Forelimb muscle (tissue), 1 donor: ENCODE measurements at places on chromosomes 2 and 18.

GRCh38 chr2:108449410-108450130 is 564 bp downstream of the GCC2 start:
- no peak for DNase-seq

GRCh38 chr2:69588945-69589344 is 54.6 kb downstream of the AAK1 start:
- no peak for DNase-seq

GRCh38 chr18:40867459-40867858 is 1087.6 kb upstream of the PIK3C3 start:
- no peak for DNase-seq

DNA sequence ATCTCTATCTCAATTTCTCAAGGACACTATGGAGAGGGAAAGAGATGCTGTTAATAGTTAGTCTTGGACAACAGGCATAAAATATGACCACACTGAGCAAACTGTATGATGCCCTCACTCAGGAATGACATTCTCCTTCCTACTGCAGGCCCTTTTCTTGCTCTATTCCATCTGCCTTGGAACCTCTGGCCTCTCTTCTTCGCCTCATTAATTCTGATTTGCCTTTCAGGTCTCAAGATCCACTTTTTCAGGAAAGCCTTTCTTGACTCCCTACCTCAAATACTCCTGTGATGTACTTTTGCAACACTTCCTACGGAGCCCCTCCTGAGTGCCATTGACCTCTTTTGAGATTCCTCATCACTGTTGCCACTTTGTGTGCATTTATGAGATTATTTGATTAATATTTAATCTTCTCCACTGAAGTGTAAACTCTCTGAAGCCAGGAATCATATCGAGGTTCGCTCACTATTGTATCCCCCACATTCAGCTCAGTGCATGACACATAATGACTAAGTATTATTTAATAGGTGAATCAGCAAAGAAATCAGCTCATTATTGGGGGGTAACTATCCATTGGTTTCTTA is 21.3 kb upstream of the SPP2 start:
- no peak for DNase-seq

DNA sequence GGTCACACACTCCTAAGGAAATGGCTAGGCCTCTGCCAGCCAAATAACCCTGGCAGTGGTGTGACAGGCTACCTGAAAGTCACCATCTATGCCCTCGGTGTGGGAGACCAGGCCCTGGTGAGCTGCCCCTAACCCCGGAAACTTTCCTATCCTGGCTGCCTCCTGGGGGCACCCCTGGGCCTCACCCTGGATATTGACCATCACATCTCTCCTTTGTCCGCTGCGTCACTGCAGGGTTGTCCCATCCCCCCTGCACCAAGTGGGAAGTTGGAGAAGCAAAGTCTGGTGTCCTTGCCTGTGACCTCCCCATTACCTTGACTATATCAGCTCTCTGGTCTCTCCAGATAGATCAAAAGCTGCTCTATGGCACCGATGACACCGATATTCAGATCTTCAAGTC is 18.8 kb downstream of the FER1L5 start:
- no peak for DNase-seq

GRCh38 chr2:52776571-52776970 is 991.0 kb upstream of the CHAC2 start:
- no peak for DNase-seq

DNA sequence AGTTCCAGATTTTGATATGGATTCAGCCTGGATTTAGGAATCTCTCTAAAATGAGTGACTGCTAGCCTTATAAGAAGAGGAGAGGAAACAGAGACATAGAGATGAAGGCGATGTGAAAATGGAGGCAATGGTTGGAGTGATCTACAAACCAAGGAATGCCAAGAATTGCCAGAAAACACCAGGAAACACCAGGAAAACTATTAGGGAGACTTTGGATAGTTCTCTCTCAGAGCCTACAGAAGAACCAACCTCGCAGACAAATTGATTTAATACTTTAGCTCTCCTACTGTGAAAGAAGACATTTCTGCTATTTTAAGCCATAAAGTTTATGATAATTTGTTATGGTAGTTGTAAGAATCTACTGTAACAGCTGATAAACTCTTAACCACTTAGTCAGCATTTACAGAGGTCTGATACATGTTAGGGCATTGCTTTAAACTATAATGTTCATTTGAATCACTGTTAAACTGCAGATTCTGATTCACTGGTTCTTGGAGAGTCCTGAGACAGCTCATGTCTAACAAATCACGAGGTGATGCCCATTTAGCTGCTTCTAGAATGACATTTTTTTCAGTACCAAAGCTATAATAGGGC is 1702.6 kb upstream of the LRRTM1 start:
- no peak for DNase-seq

DNA sequence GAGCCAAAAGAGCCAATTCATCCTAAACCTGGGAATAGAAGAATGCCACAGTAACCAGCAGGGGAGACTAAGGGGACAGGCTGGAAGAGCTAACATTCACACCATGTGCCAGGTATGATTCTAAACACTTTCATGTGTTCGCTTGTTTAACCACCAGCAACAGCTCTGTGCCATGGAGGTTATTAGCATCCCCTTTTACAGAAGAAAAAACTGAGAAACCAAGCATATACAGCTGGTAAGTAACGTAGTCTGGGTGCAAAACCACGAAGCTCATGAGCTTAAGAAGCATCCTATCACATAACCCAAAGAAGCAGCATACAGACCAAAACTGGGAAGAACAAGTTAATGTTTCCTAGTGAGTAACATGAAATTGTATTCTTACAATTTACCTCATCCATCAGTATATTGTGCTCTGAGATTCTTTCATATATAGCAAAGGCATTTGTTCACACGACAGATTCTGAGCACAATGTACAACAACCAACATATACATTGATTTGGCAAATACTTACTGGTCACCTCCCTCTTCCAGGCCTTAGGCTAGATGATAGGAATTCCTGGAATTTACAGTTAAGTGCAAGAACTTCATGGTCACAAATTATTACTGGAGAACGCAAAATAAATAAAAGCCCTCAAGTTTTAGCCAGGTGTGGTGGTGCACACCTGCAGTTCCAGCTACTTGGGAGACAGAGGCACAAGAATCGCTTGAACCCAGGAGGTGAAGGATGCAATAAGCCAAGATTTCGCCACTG is 36.5 kb upstream of the HNRNPA3 start:
- DNase-seq = no peak

GRCh38 chr2:31983762-31984467 is 26.9 kb downstream of the MEMO1 start:
- no peak for DNase-seq

DNA sequence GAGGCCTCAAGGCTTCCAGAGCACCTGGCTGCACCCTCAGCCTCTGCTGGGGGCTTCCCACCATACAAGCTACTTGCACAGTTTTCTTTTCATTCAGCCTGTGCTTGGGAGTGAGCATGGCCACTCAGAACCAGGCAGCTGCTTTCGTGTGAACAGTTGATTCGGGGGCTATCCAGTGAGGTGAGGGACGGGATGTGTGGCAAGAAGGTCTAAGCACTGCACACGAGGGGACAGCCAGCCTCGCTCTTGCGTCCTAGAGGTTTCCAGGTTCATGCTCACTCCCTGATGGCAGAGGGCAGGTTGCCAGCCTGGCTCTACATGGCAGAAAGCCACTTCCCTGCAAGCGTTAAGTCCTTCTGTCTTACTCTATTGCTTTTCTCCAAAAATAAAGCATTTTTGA is 146.2 kb downstream of the MBP start:
- no peak for DNase-seq

- DNase-seq = no peak
These were observed 210.7 kb downstream of the ARL4C start for GRCh38 chr2:234286118-234286598.

DNA sequence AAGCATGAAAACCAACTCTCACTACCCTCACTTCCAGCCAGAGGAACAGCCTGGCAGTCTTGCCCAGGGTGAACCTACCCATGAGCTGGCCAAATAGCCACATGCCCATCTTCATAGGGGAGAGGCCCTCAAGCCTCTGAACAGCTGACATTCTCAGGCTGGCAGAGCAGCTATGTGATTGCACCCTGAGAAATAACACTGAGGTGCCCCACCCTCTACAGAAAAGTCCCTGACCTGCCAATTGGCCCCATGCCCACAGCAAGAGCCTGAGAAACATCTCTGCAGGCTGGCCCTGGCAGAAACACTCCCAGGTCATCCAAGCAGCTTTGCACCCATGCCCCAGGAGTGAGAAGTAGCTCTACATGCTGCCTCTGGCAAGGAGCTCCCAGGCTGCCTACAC is 127.4 kb upstream of the OTX1 start:
- DNase-seq = no peak

- no peak for DNase-seq
These were observed 1.8 kb upstream of the CXCR2 start for GRCh38 chr2:218123986-218124385.

GRCh38 chr18:76487782-76488181 is 7.3 kb downstream of the ZNF516 start:
- DNase-seq = no peak

- DNase-seq = no peak
These were observed 69.9 kb upstream of the MCFD2 start for GRCh38 chr2:46985512-46985911.

- DNase-seq = no peak
These were observed 102.2 kb upstream of the FZD7 start for GRCh38 chr2:201931475-201931874.

GRCh38 chr2:66571918-66572317 is 137.0 kb downstream of the MEIS1 start:
- DNase-seq = no peak

DNA sequence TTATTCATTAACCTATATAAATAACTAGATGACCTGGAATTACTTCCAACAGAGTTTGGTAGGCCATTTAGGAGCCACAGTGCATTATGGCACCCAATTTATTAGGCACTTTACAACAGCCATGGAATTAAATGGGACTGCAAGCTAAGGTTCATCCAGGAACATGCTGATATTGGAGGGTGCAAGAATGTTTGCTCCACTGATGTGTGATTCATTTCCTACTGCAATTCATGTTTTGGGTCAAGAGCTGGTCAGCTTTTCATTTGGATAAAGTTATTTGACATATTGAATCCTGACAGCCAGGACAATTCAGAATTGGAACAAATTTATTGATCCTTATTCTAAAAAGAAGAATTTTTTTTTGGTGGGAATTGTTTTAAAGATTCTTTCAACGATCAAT is 11.8 kb upstream of the LYPD1 start:
- no peak for DNase-seq

DNA sequence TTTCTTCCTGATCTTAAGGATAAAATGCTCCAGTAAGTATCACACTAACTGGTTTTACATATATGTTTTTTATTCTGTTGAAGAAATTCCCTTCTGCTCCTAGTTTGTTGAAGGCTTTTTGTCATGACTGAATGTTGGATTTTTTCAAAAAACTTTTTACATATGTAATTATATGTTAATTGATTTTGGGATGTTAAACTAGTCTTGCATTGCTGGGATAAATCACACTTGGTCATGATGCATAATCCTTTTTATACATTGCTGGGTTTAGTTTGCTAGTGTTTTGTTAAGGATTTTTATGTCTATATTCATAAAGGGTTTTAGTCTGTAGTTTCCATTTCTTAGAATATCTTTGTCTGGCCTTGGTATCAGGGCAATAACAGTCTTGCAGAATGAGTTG is 65.6 kb upstream of the TXNDC2 start:
- DNase-seq = no peak

DNA sequence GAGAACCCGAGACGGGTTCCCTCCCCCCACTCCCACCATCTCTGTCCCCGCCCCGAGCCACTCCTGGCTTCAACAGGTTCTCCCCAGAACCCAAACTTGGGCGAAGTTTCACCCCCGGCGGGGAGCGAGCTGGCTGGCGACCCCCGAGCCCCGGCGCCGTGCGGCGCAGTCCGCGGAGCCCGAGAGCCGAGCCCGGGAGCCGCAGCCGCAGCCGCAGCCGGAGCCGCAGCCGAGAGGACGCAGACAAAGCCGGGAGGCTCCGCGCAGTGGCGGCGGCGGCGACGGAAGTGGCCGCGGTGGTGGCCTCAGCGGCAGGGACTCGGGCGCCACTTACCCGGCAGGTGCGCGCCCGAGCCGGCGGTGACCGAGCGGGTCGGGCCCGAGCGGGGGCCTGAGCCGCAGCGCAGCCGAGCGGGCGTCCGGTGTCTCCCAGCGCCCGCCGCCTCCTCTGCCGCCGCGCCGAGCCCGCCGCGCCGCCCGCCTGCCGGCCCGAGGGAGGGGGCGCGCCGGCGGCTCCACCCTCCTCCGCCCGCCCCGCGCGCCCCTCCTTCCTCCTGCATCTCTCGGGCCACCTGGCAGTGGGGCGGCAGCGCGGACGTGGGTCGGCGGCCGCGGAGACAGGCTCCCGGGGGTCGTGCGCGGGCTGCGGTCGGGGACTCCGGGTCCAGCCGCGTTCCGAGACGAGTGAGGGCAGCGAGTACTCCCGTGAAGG is at the start of gene ECEL1:
Gene ECEL1, minus strand, starts transcription at position 450 of the 712 bp plus-strand sequence. CDS start 1,181 bp downstream, outside the sequence.
- DNase-seq = no peak

GRCh38 chr2:25664183-25664964 is 9.0 kb downstream of the DTNB start:
- DNase-seq = peak; percentile 36

GRCh38 chr2:226772389-226773179 is 27.0 kb downstream of the IRS1 start:
- no peak for DNase-seq

- DNase-seq = no peak
These were observed 103.1 kb upstream of the THOC1 start for GRCh38 chr18:370751-371608.

- no peak for DNase-seq
These were observed 517.5 kb downstream of the STK39 start for GRCh38 chr2:167729911-167730310.

DNA sequence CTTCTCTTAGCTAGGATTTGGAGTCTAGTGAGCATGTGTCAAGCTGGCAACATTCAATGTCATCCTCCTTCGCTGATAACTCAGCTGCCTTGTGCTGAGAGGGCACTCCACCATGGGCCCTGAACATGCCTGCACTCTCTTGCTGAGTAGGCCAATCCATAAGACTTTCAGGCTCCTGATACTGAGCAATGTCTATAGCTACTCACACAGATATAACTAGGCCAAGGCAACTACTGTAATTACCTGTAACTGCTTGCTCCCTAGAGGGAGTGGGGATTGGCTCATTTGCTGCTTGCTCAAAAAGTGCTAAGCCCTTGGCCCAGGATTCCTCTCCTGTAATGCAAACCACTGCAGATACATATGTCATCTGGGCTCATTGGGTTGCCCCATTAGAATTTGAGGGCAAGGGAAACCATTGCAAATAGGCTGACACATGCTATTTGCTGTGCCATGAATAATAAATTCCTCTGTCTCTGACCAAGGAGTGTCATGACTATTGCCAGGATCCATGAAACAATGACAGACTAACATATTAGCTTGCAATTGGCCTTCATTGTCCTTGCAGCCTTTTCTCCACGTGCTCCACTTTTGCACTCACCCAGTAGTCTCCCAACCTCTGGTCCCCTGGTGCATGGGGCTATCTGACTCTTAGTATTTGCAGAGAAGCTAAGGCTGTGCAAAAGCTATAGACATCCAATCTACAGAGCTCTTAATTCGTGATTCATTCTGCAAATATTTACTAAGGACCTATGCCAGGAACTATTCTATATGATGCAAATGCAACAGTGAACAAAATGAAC is 36.9 kb upstream of the BMPR2 start:
- DNase-seq = no peak

- DNase-seq = no peak
These were observed 52.6 kb downstream of the ARL4C start for GRCh38 chr2:234444242-234444730.
